ENCODE measurements at places on chromosomes 1 and 21.

DNA sequence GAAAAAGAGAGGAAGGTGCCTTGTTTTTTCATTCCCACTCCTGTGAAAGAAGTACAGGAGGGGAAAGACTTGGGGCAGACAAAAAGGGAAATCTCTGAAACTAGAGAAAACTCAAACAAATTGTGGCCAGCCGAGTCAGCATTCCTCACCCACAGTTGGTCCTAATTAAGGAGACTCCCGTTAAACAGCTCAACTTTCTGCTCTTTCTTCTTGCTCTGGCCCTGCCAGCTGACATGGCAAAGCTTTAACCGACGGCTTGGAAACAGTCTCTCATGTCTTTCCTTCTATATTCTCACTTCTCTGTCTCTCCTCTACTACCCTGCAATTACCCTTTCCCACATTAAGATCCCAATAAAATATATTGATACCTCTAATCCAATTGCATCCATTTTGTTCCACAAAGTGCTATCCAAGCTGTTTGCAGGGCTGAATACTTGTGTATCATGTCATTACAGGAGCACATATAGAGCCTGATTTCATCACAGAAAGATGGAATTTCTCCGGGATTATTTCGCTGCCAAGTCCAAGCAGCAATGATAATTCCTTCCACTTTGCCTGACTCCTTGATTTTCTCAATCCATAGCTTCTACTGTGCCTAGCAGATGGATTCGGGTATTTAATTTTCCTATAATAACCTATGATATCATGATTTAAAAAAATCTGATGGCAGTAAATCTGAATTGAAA lies 65.4 kb upstream of the IPO9 start:
- no peak for DNase-seq

DNA sequence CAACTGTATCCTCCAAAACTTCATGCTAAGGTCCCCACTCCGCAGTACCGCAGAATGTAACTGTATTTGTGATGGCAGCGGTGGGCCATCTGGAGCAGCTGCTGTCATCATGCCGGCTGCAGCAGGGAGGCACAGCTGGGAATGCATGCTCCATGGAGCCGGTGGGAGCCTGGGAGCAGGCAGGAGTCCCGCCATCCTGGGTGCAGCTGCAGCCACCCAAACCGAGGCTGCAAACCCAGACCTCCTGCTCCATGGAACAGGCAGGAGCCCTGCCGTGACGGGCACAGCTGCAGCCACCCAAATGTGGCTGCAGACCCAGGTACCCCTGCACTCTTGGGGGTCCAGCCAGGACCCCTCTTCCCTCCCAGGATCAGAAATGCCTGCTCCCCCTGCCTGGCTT lies 80.3 kb downstream of the SCMH1 start:
- DNase-seq = no peak

GRCh38 chr1:227572752-227573151 lies 9.4 kb downstream of the ZNF678 start:
- no peak for DNase-seq

DNA sequence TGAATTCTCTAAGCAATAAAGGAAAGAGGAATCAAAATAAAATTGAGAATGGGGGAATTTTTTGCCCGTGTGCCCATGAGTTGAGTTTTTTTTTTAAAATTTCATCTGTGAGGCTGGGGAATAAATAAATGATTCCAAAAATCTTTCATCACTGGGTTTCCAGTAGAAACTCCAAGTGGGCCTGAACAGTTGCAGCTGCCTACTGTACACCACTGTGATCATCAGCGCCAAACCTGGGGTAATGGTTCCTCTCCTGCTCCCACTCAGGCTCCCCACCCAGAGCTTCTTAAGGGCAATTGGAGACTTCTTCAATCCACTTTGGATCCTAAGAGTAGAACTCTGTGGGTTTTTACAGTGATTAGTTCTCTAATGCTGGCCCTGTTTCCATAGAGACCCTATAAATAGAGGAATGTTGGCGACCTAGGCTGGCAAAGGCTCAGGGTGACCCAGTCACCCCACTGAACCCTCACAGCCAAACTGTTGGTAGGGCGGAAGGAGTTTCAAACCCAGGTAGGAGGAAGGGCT lies 9.3 kb downstream of the TMCC2 start:
- no peak for DNase-seq

DNA sequence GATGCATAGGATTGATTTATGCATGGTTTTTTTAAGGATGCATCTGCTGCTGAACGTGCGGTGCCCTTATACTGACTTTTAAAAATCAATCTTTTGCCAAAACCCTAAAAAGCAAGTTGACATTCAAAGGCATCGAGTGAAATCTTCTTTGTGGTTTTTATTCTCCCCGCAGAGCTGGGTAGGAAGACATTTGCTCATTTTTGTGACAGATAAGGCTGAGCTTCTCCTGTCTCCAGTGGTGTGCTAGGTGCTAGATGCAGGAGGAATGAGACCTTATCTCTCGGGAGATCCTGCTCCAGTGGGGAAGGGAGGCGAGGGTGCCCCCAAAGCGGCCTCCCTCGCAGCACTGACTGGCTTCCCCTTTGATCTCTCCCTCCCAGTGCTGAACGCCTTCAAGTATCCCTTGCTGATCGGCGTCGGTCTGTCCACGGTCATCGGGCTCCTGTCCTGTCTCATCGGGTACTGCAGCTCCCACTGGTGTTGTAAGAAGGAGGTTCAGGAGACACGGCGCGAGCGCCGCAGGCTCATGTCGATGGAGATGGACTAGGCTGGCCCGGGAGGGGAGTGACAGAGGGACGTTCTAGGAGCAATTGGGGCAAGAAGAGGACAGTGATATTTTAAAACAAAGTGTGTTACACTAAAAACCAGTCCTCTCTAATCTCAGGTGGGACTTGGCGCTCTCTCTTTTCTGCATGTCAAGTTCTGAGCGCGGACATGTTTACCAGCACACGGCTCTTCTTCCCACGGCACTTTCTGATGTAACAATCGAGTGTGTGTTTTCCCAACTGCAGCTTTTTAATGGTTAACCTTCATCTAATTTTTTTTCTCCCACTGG lies 14.9 kb upstream of the CD101 start:
- peak; percentile 29 for DNase-seq

- DNase-seq = no peak
Observed at GRCh38 chr1:85313888-85314696, 37.7 kb upstream of the BCL10 start.

DNA sequence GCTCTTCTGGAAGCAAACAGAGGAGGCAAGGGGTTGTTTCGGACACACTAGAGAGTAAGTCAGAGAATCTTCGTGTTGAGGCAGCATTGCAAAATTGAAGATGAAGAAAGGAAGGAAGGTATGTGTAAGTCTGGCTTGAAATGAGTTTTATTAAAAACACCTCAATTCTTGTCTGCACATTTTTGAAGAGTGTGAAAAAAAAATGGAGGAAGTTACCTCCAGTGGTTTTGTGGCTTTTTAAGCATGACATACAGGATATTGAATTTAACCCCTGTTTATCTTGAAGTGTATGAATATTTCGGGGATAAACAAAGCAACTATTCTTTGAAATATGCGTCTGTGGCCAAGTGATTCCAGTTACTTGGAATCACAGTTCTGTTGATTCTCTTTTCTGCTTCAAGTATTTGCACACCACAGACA lies 203.2 kb upstream of the SGIP1 start:
- DNase-seq = peak; percentile 72

DNA sequence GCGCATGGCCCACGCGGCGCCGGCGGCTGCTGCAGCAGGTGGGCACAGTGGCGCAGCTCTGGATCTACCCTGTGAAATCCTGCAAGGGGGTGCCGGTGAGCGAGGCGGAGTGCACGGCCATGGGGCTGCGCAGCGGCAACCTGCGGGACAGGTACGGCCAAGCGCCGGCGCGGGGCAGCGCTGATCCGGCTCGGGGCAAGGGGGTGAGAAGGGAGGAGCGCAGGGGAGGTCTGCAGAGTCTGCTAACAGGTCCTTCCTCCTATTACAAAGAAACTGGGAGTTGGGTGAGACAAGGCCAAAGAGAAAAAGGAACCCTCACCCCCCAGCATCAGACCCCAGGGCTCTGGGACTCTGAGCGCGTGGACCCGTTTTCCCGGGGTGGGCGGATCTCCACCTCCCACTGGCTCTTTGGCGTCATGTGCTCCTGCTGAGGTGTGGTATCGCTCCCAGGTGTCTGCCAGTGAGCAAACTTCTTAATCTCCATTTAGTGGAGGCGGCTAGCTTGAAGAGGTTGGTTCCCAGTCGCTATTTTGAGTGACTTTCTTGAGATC lies 431 bp downstream of the MTARC1 start:
- no peak for DNase-seq

- no peak for DNase-seq
Observed at GRCh38 chr1:204915861-204916495, 45.3 kb downstream of the NFASC start.

DNA sequence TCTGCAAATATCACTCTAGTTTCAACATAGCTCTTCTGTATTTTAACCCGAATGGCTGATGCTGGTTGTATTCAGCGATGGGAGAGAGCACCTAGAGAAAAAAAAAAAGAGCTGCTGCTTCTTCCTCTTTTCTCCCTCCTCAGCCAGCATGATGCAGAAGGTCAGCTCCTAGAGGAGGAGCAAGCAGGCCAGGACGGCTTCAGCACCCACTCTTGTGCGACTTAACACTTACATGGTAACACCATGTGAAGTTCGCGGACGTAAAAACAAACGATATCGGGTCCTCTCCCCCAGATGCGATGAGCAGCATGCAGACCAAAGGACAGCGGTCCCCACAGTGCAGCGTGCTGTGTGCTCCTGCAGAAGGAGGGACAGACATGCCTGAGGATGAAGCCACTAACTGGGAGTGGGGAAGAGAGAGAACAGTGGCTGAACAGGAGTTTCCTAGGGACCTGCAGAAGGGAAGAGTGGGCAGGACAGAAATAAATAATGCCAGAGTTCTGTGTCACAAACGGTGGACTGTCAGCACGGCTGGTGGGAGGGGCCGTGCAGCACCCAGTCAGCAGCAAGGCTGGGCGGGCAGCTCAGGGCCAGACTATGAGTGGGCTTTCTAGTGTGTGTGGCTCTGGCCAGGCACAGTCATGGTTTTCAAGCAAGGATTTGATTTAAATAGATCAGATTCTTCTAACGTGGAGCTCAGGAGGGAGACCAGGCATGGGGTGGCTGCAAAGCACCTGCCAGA lies 11.4 kb upstream of the B3GALT5 start:
- no peak for DNase-seq

DNA sequence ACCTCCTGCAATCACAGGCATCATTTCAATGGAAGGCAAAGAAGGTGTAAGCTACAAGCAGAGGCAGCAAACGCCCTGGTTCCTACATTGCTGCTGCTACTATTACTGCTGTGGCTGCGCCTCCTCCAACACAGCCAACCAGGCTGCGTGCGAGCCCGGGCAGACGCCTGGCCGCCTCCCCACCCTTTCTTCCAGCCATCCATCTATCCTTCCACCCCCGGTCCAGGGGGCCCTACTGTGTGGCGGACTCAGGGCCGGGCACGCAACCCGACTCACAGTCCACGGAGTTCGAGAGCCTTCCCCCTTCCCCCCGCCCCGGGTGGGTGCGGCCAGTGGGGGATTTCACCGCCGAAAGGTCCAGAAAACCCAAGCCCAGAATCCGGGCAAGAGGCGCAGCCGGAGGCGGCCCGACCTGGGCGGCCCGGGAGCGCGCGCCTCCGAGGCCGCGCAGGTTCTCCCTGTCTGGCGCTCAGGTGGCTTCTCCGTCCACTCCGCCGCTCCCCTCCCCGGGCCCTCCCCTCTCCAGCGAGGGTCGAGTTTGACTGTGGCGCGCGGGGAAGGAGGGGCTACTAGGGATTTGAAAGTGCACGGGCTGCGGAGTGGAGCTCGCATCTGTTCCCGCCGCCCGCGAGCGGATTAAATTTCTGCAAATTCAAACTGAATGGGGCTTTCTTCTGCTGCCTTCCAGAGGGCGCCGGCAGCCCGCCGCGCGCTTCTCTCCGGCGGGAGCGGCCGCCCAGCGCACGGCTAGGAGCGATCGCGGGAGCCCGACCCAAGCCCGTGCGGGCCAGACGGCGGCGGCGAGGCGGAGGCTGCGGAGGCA lies at the start of gene HUNK:
Gene HUNK, plus strand, starts transcription at position 569 of the 823 bp plus-strand sequence. CDS start 655 bp downstream, outside the sequence.
- DNase-seq = no peak

GRCh38 chr1:75345538-75346292 lies 211.5 kb downstream of the LHX8 start:
- DNase-seq = no peak

- DNase-seq = no peak
Observed at GRCh38 chr1:40898431-40898901, 36.3 kb upstream of the CITED4 start.

GRCh38 chr1:79129914-79130313 lies 123.4 kb upstream of the ADGRL4 start:
- DNase-seq = no peak

DNA sequence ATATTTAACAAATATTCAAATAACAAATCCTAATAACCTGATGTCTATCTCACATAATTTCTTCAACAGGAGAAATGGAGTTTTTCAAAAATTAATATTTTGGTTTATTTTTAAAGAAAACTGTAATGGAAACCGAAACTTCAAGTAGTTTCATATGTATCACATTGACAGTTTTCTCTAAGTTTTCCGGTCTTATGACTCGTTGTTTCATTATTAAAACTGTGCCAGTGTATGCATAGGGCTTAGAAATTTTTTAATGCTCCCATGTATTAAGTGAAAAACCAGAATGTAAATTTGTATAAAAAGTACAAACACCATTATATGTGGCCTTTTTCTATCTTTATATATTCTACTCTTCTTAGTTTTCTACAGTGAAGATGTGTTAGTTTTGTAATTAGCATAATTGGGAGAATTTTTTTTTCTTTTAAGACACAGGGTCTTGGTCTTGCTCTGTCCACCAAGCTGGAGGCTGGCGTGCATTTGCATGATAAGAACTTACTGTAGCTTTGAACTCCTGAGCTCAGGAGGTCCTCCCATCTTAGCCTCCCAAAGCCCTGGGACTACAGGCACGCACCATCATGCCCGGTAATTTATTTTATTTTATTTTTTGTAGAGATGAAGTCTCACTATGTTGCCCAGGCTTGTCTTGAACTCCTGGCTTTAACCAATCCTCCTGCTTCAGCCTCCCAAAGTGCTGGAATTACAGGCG lies 43.9 kb upstream of the SAMSN1 start:
- DNase-seq = peak; percentile 25

DNA sequence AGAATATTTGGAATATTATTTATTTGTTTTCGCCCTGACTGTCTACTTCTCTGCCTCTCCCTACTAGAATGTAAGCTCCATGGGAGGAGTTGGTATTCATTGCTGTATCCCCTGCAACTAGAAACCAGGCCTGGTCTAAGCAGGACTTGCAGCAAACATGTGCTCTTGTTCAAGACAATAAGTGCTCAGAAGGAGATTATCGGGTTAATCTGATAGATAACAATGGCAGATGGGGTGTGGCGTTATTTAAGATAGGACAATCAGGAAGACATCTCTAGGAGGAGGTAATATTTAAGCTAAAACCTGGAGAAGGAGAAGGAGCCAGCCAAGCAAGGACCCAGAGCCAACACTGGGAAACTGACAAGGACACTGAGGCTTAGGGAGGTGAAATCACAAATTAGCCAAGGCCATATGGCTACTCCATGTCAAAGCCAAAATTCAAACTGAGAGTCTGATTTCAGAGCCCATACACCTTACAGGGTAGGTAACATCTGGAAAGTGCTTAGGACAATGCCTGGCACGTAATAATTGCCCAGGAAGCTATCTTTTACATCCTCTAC lies 41.5 kb downstream of the STYXL2 start:
- DNase-seq = no peak

- DNase-seq = no peak
Observed at GRCh38 chr1:60052601-60053000, 21.0 kb downstream of the C1orf87 start.
